Renal cortex interstitium (tissue), 15 donors: ENCODE measurements at places on chromosomes 6 and 20.
A peak's percentile ranks its signal among the peaks of the same experiment; 100 is the strongest.

GRCh38 chr20:34458631-34459030 lies 57.6 kb upstream of the DYNLRB1 start:
- no peak for DNase-seq

GRCh38 chr20:5056801-5057599 lies 55.7 kb upstream of the SLC23A2 start:
- DNase-seq, result no peak

DNA sequence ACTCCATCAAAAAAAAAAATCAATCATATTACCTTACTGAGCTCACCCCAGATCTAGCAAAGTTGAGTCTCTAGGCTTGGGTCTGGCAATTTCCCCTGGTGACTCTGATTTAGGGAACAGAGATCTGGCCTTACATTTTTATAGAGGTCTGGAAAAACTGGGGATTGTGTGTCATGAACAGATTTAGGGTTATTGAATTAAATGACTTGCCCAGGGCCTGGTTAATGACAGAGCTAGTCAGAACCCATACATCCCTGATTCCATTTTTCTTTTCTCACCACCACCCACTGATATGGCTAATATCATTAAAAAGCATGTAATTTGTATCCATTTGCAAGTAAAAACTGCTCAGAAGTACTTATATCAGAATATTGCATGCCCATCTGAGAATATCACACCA lies 163.4 kb upstream of the OGFRL1 start:
- DNase-seq, result no peak

- DNase-seq, result no peak
Measured at GRCh38 chr20:59784365-59784764, 149.1 kb downstream of the SYCP2 start.

DNA sequence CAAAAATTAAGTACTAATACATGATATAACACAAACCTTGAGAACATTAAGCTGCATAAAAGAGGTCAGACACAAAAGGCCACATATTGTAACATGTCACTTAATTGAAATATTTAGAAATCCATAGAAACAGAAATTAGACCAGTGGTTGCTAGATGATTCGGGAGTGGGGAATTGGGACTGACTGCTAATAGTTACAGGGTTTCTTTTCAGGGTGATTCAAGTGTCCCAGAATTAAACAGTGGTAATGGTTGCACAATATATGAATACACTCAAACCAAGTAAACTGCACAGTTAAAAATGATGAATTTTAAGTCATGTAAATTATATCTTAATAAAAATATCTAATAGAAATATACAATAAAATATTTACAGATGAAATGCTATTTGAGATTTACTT lies 174.5 kb downstream of the WDR27 start:
- DNase-seq, result no peak

GRCh38 chr6:158808442-158808833 lies 10.7 kb downstream of the EZR start:
- DNase-seq, result no peak

DNA sequence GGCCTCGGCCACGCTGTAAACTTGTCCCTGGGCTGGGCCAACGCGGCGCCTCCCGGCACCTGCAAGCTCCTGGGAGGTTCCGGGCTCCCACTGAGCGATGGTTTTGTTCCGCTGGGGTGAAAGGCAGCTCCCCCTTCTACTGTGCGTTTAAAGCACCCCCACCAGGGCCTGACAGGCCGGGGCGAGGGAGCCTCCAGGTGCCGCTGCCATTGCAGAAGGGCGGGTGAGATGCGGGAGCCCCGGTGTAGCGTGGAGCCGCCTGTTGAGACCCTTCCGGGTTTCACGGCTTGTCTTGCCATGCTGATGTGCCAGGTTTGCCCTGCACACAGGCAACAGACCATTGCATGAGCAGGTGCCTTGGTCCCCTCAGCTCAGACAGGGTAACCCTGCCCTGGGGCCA lies 2.9 kb downstream of the COL20A1 start:
- DNase-seq, result no peak

- no peak for DNase-seq
Measured at GRCh38 chr6:170233286-170234205, 57.3 kb downstream of the DLL1 start.

- no peak for DNase-seq
Measured at GRCh38 chr6:35140639-35141006, 516 bp downstream of the TCP11 start.

GRCh38 chr6:38593998-38594665 lies 45.6 kb downstream of the BTBD9 start:
- DNase-seq, result no peak

DNA sequence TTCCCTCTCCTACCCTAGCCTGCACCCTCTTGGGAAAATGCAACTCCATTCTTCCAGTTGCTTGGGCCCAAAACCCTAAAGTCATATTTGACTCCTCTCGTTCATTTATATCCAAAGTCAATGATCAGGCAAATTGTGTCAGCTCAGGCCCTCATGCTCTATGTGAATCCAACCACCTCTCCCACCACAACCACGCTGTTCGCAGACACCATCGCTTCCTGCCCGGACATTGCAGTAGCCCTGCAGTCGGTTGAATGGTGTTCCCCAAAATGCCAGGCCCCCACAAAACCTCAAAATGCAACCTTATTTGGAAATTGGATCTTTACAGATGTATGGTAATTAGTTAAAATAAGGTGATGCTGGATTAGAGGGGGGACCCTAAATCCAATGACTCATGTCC lies 98.3 kb downstream of the PREX1 start:
- DNase-seq, result no peak

GRCh38 chr20:14148042-14148441 lies 152.7 kb downstream of the MACROD2 start:
- DNase-seq, result no peak

DNA sequence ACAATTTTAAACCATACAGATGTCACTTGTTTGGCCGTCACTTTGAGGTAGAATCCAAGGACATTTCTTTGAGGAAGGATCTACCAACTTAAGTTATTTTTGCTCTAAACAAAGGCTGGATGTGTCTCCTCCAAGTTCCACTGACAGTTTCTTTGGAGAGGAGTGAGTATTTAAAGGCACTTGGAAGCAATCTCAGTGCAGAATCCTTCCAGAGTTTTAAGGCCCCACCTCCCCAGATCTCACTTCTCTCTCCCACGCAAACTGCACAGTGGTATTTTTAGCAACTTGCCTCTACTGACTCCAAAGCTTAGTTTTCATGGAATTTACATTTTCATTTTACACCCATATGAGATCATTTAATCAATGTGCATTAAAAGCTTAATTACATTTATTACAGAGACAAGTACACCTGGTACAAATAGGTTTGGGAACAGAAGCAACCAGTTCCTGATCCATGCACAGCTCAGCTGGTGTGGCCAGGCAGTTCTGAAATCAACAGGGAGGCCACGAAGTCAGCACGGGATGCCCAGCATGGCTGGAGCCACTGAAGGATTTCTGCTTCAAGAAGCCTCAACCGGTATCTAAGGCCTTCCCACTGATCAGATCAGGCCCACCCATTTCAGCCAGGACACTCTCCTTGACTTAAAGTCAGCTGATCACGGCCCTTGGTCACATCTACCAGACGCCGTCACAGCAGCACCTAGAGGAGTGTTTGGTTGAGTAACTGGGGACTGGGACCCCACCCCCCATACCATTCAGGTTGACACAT lies 109.8 kb downstream of the SYCP2 start:
- no peak for DNase-seq

GRCh38 chr6:81172056-81172740 lies 580.3 kb downstream of the TENT5A start:
- no peak for DNase-seq

GRCh38 chr6:125749865-125750691 lies 646 bp downstream of the HEY2 start:
- no peak for DNase-seq

- no peak for DNase-seq
Measured at GRCh38 chr20:54474866-54475265, 527 bp upstream of the DOK5 start.

DNA sequence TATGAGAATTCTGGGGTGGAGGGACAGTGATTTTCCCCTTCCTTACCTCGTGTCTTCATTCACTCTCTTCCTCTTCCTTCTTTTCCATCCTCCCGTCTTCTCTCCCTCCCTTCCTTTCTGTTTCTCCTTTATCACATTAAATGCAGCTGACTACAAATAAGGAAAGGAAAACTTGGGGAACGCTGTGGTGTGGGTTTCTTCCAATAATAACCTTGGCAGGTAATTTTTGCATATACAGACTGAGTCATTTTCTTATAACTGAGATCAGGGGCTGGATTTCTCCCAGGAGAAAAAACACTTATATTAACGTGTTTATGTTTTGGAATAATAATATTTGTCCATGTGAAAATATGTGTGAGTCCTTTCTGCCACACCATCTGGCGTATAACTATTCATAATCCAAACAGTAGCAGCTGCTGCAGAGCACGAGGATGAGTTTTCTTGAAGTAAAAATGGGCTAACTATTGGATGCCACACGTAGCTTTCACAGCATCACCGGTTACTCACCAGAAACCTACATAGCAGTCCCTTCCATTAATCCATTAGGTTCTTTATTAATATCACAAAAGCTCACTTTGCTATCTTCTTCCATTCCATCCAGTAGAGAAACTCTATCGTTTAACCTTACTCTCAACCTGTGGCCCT lies 139.2 kb upstream of the SASH1 start:
- DNase-seq, result no peak

DNA sequence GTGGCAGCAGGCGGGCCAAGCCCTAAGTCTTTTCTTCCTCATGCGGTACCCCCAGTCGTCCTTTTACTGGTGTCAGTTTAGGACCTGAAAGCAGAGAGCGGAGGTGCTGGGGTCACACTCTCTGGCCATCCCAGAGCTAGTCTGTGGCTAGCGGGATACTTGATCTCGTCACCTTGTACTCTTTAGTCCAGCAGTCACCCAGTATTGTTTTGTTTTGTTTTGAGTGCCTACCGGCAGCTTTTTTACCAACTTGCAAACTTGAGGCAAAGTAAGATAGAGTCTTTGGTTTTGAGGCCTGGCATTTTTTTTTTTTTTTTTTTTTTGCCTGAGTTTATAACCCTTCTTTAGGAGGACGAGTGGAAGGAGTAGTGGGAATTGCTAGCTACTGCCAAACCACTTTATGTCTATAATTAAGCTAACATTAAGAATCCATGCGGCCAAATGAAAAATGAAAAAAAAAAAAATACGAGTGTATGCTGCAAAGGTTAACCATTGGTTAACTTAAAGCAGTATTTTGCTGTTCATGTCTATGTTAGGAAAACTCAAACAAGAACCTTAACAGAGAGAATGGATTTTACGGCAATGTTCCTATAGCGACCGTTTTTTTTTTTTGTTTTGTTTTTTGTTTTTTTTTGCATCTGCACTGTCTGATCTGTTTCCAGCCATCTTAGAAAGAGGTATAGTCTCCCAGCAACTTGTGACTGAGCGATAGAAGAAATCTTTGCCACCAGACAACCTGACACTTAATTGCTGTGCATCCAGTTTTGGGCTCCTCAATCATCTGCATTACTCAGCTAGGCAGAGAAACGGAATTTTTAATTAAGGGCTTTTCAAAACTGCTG lies 56.9 kb downstream of the FAM217A start:
- DNase-seq, result peak; percentile 23

DNA sequence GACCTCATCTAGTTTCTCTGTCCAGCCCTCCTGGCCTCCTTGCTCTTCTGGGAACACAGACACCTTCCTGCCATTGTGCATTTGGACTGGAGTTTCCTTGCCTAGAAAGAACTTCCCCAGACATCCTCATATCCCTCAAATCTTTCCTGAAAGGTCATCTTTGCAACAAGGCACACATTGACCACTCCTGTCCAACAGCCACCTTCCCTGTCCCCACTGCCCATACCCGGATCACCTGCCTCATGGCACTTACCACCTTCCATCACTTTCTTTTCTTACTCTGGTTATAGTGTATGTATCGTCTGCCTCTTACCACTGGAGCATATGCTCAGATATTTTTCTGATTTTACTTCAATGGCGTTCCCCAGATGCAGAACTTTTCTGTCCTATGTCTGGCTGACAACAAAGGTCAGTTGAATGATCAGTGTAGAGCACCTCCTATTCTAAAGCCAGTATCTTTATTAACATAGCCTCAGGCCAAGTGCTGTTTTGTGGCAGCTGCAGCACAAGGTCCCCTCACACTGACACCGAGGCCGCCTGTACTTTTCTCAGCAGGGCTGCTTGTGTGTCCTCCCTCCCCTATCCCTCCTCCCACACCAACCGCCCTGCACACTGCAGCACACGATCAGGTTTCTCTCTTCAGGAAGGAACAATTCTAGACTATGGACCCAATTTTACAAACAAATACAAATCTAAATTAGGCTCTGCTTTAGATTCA lies 4.1 kb downstream of the HLA-C start:
- DNase-seq, result no peak

GRCh38 chr6:162785632-162786242 lies 58.0 kb downstream of the PACRG start:
- no peak for DNase-seq

DNA sequence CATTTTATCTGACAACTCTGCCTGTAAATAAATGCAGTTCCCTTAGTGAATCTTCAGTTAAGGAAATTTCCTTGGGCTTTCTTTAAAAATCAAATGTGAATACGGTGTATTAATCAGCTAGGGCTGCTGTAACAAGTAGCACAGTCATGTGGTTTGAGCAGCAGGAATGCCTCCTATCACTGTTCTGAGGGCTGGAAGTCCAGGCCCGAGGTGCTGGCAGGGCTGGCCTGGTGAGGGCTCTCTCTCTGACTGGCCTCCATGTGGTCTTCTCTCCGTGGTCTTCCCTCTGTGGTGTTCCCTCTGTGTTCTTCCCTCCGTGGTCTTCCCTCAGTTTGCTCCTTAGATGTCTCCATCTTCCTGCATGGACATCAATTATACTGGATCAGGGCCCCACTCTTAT lies 124.1 kb downstream of the SMOC2 start:
- DNase-seq, result no peak

DNA sequence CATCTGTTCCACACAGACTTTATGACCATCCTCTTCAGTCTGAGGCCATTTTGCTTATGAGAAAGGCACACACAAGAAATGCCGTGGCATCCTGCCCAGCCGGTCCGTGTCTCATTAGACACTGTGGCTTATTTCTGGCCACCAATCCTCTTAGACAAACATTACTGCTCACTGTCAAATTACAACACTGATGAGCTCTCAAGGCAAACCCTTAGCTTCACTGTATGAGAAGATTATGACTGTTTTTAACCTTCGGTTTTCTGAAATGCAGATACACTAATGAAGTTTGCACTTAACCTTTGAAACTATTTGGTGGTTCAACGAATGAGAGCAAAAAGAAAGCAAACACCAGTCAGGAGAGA lies 50.5 kb upstream of the DST start:
- DNase-seq, result no peak

- no peak for DNase-seq
Measured at GRCh38 chr6:112004201-112005012, 49.5 kb upstream of the CCN6 start.

- no peak for DNase-seq
Measured at GRCh38 chr6:11961923-11962322, 50.2 kb upstream of the HIVEP1 start.

DNA sequence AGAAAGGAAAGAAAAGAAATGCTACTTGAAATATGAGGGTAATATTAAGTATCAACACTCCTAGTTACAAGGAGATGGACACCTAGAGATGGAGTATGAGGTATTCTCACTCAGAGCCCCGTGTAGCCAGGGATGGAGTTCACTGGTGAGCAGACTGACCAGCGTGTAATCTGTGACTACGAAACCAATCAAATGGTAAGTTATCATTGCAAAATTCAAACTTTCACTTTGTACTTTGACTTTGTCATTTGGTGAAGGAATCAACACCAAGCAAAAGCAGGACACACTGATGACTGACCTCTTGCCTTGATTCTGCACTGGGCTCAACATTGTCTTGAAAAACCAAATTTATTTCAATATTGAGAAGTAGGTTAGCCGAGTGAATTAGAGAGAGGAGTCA lies 51.8 kb downstream of the DCDC2 start:
- no peak for DNase-seq

- DNase-seq, result no peak
Measured at GRCh38 chr6:2744209-2744771, 6.4 kb downstream of the MYLK4 start.

- DNase-seq, result no peak
Measured at GRCh38 chr20:11234181-11234580, 560.4 kb upstream of the JAG1 start.
